NCI-H2029 treated with DMSO at 0.1 percent for 48 hours (cell line): ENCODE measurements at places on chromosomes 1 and 21.
A peak's percentile ranks its signal among the peaks of the same experiment; 100 is the strongest.

DNA sequence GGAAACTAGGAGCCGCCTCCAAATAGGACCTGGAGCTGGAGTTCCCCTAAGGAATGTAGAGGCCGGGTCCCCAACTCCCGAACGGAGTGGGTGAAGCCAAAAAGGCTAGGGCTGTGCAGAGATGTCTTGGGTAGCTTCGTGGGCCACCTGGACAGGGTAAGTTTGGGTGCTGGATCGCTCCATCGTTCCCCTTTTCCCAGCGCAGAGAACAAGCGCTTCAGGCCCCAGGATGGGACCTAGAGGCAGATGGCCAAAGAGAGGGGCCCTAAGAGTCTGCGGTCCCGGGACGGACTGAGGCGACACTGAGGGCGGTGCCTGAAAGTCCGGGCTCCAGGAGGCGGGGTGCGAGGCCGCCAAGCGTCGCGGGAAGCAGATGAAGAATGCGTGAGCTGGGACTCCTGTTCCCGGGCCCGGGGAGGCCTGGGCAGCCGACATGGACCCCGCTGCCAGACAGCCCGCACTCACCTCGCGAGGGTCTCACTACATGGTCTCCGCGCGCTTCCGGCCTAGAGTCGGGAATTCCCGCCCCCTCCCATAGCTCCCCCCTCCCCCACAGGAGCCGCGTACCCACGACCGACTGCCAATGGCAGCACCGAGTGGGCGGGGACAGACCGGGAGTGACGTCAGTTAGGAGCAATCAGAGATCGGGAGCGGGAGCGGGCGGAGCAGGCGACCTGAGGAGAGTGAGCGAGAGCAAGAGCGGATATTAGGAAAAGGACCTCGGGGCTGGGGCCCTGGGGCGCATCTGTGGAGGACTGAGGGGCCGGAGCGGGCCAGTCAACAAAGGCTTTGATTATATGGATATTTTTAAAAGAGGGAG lies at the start of gene SLC39A1:
TSS of gene SLC39A1 (minus strand) at position 508 of the 820 bp plus-strand sequence. CDS start 822 bp downstream, outside the sequence.
- peak; percentile 97 for DNase-seq

- no peak for DNase-seq
Measured at GRCh38 chr1:164559342-164560051, 513 bp downstream of the PBX1 start.

- DNase-seq: no peak
Measured at GRCh38 chr1:224564454-224565084, 51.5 kb upstream of the CNIH3 start.

- no peak for DNase-seq
Measured at GRCh38 chr1:221076391-221076811, 197.2 kb downstream of the HLX start.

DNA sequence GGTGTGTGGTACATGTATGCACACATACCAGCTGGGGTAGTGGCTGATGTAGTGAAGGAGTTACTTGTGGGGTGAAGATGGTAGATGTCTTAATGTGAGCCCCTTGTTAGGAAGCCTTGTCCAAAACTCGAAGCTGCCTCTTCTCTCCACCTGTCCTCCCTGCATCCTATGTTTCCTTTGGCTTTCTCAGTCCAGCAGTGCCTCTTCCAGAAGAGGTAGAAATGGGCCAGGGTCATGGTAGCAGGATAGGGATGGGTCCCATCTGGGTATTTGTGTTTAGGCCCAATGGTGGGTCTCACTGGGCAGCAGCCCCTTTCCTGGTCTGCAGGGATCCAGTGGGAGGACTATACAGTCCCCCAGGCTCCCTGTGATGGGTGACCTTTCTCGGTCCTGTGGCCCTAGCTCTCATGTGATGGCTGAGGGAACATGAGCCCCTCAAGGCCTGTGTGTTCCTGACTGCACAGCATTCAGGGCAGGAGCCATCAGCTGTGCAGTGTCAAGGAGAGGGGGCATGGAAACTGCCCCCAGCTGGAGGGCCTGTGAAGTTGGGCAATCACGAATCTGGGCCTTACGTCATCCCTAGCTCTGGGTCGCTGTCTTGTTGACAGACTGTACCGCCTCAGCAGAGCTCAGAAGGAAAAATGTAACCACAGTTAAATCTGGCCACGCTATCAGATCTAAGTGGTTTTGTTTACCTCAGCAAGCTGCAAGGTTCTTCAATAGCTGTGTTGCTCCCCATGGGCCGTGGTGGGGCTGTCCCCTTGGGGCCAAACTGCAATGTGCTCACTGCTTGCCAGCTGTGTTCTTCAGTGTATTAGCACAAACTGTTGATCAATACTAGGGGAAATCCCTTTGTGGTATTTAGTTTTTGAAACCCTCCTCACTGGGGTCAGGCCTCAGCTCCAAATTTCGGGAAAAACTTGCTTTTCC lies 82.7 kb downstream of the NOS1AP start:
- no peak for DNase-seq

DNA sequence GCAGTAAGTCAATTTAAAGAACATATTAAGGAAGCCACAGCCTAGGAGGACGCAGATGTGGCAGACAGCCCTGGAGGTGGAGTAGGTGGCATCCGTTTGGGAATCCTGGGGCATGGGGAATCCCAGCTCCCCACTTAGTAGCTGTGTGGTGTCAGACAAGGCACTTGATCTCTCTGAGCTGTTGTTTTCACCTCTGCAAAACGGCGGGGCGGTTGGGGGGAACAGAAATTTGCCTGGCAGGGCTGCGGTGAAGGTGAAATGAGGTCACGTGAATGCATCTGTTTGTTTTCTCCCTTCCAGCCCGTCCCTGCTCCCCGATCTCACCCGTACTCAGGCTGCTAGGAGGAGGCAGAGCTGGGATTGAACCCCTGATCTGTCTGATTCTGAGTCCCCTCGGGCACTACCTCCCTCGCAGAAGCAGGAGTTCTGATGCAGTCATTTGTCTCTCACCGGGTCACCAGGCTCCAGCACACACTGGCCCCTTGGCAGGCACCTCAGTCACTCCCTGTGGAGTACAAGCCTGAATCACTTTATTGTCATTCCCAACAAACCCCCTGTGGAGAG lies 2.2 kb upstream of the LAPTM5 start:
- no peak for DNase-seq

DNA sequence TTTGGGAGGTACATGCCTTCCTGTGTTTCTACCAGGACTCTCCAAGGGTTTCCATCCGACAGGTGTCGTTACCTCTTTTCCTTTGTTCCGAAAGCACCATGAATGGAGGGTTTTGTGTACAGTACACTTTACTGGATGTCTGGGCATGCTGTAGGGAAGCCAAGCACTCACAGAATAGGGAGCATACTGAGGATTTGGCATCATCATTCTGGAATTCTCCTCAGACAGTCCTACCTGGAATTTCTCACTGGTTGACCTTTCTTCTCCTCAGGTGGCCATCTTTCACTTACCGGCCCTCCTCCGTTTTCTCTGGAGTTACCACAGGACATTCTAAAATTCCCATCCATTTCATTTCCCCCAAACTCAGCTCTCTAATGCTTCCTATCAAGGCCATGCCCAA lies 5.9 kb upstream of the MPL start:
- peak; percentile 69 for DNase-seq

GRCh38 chr1:157975228-157975950 lies 18.1 kb upstream of the KIRREL1 start:
- DNase-seq: no peak

- no peak for DNase-seq
Measured at GRCh38 chr1:18886003-18886335, 16.4 kb downstream of the ALDH4A1 start.

DNA sequence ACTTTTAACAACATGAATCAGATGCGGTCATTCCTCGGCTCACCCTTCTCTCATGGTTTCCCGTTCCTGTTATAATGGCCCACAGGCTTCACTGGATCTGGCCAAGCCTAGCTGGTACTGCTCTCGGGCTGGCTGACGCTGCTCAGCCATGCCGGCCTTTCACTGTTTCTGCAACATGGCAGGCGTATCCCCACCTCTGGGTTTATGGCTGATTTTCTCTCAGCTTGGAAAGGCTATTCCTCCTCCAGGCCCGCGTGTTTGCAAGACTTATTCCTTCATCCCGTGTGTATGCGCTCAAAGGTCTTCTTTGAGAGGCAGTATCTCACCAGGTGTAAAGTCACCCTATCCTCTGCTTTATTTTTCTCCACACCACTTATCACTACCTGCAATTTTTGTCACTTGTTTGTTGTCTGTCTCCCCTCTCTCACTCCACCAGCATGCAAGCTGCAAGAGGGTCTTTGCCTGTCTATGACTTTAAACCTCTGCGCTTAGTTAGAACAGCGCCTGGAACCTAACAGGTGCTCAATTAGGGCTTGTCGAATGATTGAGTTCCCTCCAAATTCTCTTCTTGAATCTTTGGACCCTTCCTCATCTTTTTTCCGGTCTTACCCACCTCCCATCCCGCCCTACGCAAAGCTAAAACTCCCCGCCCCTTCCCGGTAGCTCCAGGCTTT lies 491 bp upstream of the RAP1A start:
- no peak for DNase-seq

GRCh38 chr1:116854403-116854690 lies 55.4 kb upstream of the PTGFRN start:
- no peak for DNase-seq

DNA sequence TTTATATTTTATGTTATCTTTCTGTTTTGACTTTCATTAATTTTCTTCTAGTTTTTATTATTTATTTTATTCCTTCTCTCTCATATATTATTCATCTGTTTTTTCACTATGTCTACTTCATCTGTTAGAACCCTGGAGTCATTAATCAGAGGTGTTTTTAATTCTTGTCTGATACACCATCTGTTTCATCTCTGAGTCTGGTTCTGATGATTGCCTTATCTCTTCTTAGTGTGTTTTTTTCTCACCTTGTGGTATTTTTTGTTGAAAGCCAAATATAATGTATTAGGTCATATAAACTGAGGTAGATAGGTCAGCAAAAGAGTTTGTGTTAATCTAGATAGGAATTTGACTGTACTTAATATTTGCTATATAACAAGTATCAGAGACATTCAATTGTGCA lies 1005.7 kb upstream of the NCAM2 start:
- DNase-seq: no peak

- DNase-seq: no peak
Measured at GRCh38 chr1:201639826-201640225, 100.9 kb downstream of the NAV1 start.

DNA sequence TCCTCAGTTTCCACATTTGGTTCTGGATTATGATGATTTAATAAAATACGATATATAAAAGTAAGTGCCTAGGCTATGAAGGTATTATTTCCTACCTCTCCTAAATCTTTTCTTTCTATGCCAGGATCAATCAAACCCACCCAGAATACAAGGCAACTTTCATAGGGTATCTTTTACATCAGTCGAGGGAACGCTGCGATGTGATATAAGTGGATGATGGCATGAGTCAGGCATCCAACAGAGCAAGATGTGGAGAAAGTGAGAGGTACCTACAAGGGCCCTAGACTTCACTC lies 781 bp downstream of the TTLL7 start:
- DNase-seq: no peak

- no peak for DNase-seq
Measured at GRCh38 chr1:28286111-28286510, 26.8 kb downstream of the SESN2 start.

DNA sequence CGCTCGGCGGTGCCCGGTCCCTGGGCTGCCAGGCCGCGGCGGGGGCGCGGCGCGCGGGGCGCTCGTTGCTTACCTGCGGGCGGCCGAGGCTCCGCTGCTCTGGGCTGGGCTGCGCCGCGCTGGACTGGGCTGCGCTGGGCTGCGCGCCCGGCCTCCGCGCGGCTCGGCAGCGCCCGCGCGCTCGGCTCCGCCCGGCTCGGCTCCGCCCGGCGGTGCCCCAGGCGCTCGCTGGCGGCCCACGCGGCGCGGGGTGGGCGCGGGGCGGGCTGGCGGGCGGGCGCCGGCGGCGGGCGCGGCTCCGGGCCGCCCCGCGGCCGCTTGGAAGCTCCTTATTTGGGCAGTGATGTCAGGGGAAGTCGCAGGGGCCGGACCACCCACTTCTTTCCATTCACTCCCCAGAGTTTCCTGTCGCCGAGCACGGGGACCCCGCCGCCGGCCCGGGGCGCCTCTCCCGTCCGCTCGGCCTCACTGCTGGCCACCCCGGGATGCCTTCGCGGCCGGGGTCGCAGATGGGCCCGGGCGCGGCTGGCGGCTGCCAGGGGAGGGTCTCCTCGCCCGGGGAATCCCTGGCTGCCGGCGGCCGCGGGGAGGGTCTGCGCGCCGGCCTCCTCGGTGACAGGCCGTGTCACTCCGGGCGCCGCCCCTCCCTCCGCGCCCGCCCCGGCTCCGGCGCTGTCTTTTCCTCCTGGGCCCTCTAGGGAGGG lies 177.7 kb upstream of the EDN2 start:
- peak; percentile 91 for DNase-seq

- DNase-seq: no peak
Measured at GRCh38 chr1:16239972-16240491, 3.0 kb upstream of the CPLANE2 start.

DNA sequence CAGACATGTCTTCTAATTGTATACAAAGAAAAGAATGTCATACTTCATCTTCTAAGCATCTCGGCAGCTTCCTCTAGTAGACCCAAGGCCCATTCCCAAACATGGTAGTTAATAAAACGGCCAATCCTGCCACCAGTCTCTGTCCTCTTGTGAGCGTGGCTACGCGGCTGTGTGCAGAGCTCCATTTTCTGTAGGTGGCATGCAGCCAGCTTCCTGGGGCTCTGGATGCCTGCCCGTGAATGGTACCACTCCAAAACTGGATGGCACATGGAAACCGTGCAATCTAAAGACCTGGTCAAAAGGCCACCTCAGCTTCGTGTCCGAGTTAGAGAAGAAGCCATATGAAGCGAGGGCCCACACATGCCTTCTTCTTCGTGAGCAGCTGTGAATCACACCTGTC lies 110.7 kb downstream of the SIPA1L2 start:
- peak; percentile 61 for DNase-seq

GRCh38 chr1:111406321-111406768 lies 21.2 kb downstream of the OVGP1 start:
- peak; percentile 80 for DNase-seq

- no peak for DNase-seq
Measured at GRCh38 chr1:169727307-169727706, 6.6 kb downstream of the SELE start.

DNA sequence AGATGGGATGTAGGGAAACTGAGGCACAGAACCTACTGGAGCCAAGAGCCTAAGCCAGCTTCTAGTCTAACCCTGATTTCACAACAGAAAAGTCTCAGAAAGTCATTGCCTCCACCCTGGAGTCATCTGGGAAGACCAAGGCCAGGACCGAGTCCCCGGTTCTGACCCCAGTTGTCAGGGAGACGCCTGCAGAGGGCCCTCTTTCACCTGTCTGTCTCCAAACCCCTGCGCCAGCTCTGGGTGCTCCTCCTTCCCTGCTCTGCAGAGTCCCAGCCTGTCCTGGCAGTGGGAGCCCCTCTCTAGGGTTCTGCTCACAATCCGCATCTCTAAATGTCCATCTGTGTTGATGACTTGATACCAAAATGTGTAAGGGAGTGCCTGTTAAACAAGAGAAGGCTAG lies 149.7 kb downstream of the PGBD5 start:
- no peak for DNase-seq

- DNase-seq: no peak
Measured at GRCh38 chr1:41428738-41429640, 55.5 kb downstream of the EDN2 start.

- no peak for DNase-seq
Measured at GRCh38 chr1:34419663-34420136, 243.0 kb downstream of the C1orf94 start.

GRCh38 chr1:34784751-34785221 lies 3.8 kb downstream of the GJB3 start:
- no peak for DNase-seq

GRCh38 chr1:185341196-185341781 lies 24.2 kb upstream of the IVNS1ABP start:
- DNase-seq: no peak
